Testis (tissue), 5 donors: ENCODE measurements at places on chromosomes 1 and 21.

DNA sequence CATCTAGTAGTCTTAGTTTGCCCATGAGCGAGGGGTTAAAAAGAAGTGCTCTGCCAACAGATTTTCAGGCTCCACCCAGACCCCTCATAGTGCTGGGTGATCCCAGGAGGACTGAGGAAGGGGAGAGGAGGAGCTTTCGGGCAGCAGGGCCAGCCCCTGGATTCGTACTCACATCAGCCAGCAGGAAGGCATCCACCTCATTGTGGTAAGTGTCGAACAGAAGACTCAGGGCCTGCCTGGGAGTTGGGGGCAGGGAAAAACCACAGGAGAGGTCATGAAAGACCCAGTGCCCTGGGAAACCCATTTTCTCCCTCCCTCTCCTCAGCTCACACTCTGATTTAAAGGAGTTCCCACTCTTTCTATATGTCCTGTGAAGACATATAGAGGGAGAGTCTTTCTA, 34.9 kb downstream of the PIK3C2B start:
- no peak for DNase-seq

GRCh38 chr1:93969887-93970286, 60.7 kb upstream of the GCLM start:
- no peak for DNase-seq

DNA sequence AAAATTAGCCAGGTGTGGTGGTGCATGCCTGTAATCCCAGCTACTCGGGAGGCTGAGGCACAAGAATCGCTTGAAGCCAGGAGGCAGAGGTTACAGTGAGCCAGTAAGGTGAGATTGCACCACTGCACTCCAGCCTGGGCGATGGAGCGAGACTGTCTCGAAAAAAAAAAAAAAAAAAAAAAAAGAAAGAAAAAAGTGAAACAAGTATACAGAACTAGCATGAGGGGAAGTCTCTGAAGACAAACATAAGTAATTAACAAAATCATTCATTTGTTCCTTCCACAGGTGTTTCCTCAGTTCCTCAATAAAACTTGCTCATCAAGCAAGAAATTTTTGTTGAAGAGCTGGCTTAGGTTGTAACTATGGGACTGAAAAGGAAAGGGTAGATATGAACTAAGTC, 52.2 kb upstream of the CNN3 start:
- DNase-seq = no peak

DNA sequence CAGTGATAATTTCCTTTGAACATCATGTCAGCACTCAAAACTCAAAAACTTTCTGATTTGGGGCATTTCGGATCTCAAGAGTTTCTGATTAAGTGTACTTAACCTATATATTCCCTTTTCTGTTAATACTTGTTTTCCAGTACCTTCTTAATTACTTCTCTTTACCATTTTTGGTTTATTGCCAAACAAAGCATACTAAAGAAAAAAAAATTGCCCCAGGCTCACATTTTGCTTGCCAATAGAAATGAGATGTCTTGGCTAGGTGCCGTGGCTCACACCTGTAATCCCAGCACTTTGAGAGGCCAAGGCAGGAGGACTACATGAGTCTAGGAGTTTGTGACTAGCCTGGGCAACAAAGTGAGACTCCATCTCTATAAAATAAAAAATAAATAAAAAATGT, 4.8 kb downstream of the PSMD4 start:
- DNase-seq = no peak

DNA sequence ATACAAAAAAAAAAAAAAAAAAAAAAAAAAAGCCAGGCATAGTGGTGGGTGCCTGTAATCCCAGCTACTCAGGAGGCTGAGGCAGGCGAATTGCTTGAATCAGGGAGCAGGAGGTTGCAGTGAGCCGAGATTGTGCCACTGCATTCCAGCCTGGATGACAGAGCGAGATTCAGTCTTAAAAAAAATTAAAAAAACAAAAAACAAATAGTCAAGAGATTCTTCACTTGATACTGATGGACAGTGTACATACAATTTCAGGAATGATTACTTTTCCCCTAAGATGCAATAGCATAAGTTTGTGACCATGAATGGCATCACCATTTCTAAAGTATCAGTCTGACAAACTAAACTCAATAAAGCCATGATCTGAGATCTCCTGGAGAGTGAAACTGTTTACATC, 60.8 kb upstream of the IVNS1ABP start:
- DNase-seq = no peak

DNA sequence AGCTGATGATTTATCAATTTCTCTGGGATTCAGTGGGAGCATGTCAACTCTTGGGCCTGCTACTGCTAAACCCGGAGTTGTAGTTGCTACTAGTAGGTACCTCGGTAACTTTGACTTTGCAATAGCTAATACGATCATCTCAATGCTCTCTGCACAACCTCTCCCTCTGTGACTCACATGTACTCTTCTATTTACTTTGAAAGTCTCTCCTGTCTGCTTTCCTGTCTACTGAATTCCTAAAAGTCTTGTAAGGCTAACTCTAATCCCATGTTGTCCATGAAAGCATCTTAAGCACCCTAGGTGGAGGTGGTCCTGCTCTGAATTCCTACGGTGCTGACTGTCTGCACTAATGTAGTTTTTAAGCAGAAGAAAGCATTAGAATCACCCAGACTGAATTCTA, 29.3 kb downstream of the SLC9C2 start:
- no peak for DNase-seq

DNA sequence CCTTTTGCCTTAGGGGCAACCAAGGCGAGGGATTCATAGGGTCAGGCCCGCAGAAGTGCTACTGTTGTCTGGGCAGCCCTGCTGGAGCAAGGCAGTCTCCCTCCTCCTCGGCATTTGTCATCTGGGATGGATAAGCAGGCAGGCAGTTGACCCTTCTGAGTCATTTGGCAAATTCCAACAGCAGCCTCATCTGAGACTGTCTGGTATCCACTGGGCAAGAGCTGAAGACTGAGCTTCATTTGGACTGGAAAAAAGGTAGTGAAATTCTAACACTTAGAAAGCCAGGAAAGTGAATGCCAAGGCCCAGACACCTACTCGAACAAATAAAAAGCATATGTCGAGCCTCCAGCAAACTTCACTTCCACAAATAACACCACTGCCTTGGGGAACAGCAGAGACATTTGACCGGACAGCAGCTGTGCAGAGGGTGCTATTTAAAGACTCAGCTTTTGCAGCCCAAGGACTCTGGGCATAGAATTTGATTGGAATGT, 4.0 kb upstream of the ZBTB40 start:
- no peak for DNase-seq

DNA sequence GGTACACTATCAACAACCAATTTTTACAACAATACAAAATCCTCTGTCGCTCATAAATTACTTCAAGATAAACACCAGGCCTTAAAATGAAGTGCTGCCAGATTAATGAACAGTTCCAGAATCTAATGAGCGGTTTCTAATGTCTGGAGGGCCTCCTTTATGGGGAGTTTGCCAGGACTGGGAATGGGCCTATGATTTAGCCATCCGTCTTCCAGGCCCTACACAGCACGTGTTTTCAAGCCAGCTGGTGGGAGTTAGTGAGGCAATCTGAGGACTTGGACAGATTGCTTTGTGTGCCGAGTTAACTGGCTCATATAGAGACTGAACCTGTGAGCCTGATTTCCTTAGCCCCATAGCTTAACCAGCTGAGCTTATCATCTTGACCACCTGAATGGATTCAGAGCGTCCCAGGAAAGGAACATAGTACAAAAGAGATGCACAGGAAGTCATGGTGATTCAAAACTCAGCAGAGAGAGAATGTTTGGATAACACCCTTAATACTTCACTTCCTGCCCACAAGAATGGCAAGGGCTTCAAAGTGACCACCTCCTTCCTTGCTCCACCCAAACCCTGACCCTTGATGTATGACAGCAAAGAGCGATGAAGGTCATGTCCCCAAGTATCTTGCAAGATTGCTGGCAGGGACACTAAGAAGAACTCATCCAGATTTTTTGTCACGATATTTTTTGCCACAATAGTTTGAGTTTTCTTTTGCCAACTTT, 143.5 kb downstream of the SLC30A10 start:
- DNase-seq = no peak

GRCh38 chr1:15351310-15351709, 58.4 kb upstream of the EFHD2 start:
- DNase-seq = peak; percentile 51

- peak; percentile 19 for DNase-seq
Observed at GRCh38 chr1:167297222-167298214, 76.8 kb downstream of the POU2F1 start.

DNA sequence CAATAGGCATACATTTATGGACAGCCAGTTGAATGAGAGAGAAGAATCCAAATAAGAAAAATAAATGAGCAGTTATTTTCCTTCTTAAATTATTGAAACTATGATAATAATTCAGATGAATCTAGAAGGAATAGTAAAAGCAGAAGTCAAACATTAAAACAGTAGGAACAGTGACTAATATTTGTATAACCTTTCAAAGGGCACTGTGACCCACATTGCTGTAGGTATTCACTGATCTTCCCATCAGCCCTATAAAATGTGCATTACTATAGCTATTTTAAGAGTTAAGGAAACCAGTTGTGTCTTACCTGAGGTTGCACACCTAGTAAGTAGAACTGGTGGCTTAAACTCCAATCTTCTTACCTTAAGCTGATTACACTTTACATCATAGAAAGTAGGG, 102.8 kb upstream of the ARTN start:
- DNase-seq = no peak

DNA sequence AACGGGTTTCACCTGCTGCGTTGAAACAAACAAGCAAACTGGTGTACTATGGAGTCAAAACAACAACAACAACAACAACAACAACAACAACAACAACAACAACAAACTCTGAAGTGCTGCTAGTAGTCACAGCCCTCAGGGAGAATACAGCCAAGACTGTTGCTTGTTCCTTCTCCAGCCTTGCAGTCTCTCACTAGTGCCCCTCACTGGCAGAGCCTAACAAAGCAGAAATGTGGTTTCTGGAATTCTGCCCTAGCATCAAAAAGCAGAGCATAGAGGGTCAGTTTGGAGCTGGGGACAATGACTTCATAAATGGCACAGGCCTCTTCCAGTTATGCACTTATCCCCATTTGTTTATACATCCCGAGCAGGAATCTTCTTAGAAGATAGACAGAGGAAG, 187.4 kb downstream of the KCNK2 start:
- DNase-seq = no peak
